ENCODE measurements at places on chromosomes 2 and 18.
A peak's percentile ranks its signal among the peaks of the same experiment; 100 is the strongest.

GRCh38 chr2:162025121-162025911, 48.7 kb downstream of the DPP4 start:
- peak; percentile 11 for DNase-seq

GRCh38 chr18:62939433-62939832, 224.1 kb downstream of the PHLPP1 start:
- no peak for DNase-seq

DNA sequence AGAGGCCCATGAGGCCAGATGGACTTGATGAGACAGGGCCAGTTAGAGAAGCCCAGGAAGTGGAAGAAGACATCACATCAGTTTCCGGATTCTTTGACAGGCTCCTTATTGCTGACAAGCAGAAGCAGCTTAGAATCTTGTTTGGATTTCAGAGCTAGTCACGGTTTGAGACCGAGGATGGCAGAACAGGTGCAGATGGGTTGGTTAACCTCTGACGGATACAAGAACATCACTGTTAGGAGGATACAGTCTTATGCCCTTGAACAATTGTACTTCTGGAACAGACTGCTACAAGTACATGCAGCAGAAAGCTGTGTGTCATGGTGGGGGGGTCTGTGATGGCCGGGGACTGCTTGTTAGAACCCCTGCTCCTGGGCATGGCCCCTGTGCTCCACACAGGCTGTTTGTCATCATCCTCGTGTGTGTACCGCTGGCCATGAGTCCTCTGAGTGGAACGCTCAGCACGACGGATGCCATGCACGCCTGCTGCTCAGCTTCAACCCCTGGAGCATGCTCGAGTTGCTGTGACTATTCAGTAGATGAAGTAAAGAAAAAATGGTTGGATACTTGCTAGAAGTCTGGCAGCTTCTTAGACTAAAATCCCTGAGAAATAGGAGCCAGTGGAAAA, 217.7 kb downstream of the SH3RF3 start:
- DNase-seq = no peak

GRCh38 chr2:47620770-47621437, 162.0 kb upstream of the MSH6 start:
- no peak for DNase-seq

- DNase-seq = no peak
Observed at GRCh38 chr2:8204711-8205110, 477.1 kb upstream of the ID2 start.

DNA sequence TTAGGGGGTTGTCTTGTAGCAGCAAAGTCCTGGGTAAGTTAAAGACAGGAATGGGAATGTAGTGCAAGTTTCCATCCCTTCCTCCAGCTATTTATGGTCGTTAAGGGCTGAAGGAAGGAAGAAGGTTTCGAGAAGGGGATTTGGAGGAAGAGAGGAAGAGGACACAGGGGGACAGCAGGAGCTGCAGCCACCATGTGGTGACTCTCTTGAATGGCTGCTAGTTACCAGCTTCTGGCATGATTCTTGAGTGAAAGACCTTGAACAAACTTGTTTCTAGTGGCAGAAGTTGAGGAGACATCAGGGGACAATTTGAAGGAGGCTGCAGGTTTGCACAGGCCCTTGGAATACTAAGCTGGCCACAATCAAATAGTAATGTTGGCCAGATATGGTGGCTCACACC, 116.6 kb downstream of the MTX2 start:
- DNase-seq = no peak

DNA sequence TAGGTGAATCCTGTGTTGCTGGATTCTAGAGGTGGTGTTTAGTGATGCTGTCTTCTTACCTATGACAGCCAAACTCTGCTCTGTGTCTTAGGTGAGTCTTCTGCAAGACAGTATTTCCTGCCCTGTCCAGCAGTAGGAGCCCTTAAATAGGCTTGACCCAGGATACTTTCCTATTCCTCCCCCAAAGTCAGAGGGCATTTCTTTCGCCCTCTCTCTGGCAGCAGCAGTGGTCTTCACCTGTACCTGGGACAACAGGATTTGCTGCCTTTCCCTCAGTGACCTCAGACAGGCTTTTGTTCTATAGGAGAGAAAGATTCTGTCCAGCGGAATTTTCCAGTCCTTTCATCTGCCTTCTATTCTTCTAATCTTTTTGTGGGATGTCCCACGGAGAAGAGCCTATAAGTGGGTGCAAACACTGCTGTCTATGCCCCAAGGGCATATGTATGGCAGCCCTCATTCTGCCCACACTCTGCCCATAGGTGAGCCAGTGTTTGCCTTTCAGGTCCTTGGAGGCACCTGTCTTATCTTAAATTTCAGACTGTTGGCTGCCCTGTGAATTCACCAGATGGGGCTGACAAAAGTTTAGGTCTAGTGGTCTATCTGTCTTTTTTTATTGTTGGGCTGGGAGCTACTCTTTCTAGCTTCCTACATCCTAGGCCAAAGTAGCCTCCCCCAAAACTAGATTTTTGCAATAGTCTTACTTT, 177.3 kb upstream of the SPOPL start:
- no peak for DNase-seq

- DNase-seq = no peak
Observed at GRCh38 chr2:44190526-44190925, 21.9 kb downstream of the PPM1B start.

DNA sequence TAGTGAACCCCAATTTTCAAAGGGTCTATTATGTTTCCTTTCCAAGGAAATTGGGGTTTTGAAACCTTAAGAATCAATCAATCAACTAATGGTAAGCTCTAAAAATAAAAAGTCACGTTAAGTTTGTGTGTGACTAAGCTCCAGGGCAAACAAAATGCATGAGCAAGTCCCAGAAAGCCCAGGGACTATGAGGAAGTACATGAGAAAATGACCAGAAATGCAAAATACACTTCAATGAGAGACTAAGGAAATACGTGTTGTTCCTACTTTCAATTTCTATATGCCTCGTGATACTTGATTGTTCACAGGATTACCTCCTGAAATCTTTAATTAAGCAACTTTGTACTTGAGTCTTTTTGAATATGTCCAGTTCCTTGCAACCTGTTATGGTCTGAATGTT, 684.4 kb upstream of the SYT4 start:
- DNase-seq = no peak
